Stimulated activated naive CD8-positive, alpha-beta T cell treated with anti-CD3 and anti-CD28 coated beads, Interleukin-15, Interleukin-2, amounts not matched to agents 100 U/mL and 50 U/mL, for 24 hours (primary cell): ENCODE measurements at places on chromosomes 3 and 15.

DNA sequence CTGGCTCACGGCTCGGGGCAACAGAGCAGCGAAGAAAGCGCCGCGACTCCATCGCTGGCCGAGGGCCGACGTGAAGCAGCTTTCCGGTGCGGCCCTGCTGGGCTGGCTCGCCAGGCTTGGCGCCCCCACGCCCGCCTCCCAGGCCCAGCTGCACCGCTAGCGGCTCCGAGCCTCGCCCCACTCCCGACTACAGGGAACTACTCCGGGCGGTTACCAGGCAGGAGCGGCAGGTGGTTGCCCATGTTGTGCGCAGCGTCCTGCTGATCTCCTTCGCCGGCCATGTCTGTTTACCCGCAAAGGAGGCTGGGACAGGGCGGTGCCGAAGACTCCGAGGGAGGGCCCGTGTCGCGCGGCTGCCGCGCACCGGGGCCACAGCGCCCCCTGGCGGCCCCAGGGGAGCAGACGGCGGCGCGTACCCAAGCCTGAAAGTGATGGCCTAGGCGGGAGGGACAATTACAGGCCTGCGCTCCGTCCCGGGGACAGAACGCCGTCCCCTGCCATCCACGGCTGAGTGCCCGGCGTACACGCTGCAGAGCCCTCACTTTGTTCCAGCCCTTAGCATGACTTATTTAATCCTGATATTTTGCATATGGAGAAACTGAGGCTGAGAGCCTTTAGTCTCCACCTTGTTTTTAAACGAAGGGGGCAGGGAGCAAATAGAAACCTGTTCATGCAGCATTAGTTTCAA lies at the start of gene CRBN:
CRBN (minus strand) TSS at position 285 of the 688 bp plus-strand sequence; CDS start at position 281, 4 bp downstream.
- DNase-seq, result peak; percentile 88

DNA sequence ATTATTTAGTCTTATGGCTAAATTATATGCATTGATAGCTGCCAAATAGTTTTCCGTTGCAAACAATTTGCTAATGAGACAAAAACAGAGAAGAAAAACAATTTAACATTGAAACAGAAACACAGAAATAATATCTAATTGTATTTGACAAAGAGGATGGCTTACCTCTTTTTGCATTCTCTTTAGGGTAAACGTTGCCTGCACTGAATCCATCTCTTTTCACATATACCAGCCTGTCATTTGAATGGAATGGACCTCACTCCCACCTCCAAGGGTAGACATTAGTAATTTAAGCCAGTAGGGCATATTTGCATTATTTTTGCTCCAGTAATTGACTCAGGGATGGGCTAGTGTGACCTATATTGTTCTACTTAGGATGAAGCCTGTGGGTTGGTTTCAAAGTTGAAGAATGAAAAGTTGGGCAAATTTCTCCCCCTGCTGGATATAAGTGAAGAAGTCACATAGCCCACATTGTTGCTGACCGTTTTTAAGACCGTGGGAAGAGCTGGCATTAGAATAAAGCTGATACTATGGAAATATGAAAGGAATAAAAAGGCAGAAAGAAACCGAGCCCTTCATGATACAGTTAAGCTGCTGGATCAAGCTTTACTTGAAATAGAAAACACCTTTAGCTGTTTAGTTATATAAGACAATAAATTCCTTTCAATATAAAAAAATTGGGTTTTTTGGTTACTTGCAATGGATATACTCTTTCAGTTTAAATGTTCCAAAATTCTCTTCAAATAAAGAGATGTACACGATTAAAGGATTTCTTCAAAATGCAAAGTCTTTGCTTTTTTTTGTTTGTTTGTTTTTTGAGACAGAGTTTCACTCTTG lies 26.9 kb downstream of the PIERCE2 start:
- no peak for DNase-seq

DNA sequence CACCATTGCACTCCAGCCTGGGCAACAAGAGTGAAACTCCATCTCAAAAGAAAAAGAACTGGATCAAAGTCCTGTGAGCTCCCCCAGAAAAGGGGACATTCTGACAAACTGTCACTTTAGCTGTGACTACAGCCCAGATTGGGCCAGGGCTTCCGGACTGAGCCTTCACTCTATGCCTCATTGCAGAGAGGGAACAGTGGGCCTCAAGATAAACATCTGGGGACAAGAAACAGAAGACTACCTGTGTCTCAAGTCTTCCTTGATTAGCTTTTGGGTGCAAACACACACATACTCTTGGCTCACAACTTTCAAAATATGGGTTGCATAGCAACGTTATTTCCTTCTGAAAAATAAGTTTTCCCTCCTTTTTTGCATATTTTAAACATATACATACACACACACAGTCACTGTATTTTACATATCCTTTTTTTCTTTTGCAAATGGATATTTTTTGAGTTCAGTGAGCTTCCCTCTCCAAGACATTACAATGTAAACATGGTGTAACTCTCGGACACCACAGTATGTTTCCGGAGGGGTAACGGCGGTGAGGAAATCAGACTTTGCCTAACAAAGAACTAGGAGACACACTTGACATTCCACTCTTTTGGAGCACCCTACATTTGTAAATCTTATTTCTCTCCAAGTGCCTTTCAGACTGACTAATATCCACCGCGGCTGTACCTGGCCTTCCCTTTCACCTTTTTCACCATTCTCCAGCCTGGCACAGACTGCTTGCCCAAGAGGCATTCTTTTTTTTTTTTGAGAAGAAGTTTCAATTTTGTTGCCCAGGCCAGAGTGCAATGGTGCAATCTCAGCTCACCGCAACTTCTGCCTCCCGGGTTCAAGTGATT lies 3.5 kb downstream of the TKT start:
- no peak for DNase-seq

DNA sequence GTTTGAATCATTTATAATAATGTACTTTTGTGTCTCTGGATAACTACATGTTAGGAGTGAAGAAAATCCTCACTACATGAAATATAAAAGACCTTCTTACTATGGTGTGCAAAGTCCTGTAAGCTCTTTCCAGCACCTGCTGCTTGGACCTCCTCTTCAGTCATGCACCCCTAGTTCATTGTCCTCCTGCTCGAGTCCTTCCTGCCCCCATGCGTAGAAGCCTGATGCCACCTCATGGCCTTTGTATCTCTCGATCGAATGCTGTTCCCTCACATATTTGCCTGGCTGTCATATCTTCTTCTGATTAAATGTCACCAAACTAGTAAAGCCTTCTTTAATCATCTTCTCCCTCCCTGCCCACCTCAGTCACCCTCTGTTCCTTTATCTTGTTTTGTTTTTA lies 49.9 kb upstream of the SUCLG2 start:
- no peak for DNase-seq

- peak; percentile 9 for DNase-seq
These were observed 16.0 kb upstream of the PCOLCE2 start for GRCh38 chr3:142904639-142905436.

DNA sequence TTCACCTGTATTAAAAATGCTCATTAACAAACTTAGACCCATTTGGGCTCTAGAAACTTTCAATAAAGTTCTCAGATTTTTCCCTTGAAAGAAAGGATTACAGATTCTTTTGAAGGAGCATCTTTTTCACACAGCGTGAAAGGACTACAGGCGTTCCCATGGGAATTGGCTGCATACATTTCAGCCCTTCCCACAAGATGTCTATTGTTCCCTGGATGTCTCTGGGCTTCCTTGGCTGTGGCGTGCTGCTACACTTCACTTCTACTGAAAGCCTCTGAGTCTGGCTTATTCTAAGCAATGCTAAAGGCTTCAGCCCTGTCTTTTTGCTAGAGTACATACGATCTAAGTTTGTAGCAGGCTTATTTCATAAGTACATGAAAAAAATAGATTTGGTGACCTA lies 1.4 kb downstream of the VEPH1 start:
- no peak for DNase-seq

DNA sequence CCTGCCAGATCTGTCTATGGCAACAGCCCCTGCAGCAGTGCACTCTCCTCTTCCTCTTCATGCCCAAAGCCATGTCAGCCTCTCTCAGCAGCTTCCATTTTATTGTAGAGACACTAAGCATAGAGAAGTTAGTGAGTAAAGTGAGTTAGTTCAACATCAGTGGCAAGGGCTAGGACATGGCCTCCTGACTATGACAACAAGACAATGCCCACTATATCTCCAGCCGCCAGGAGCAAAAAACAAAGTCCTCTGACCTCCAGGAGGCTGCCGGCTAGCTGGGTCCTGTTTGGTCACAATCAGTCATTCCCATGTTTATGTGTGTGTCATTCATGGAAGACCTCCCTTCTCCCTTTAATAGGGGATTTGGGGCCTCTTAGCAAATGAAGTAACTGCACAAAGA lies 14.9 kb downstream of the NR1I2 start:
- DNase-seq, result no peak

DNA sequence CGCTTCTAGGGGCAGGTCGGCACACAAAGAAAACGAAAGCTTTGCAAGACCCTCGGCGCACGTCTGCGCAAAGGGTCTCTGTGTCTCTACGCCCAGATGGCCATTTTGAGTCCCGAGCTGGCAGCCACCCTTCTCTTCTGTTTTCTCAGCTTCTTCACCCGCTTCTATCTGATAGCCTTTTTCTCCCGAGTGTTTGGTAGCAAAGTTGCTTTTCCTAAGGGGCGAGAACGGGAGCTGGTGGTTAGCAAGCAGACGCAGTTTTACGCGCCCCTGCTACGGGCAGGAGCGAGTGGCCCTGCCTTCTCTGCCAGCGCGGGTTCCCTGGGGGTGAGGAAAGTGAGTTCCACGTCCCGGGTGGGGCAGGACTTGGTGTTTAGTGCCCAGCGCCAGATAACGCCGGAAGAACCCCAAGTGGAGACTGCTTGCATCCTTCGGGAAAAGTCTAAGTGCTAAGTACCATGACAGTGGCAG lies 2.9 kb upstream of the MKRN2 start:
- peak; percentile 38 for DNase-seq

DNA sequence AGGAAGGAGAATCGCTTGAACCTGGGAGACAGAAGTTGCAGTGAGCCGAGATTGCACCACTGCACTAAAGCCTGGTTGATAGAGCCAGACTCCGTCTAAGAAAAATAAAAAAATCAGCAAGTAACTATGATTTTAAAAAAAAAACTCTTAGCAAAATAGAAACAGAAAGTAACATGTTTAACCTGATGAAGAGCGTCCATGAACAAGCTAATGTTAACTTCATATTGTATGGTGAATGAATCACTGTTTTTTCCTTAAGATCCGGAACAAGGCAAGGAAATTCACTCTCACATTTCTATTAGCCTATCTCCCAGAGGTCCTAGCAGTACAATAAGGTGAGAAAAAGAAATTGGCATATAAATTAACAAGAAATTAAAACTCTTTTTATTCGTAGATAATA lies 69.0 kb downstream of the RFX7 start:
- DNase-seq, result no peak

DNA sequence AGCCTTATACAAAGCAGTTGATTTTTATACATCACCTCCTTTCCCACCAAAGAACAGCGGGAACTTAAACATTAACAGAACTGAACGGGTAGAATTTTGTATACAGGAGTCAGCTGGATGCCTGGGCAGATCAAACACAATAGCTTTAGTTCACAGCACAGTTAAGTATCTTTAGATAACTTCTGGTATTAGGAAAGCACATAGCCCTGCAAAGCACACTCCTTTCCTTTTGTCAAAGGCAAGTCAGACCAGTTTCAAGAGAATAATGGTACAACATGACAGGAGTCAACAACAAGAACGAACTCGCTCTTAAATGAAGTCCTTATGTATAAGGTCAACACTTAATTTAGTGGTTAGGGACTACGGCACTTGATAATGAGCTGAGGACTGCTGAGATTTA lies 26.3 kb downstream of the ABCC5 start:
- no peak for DNase-seq

- DNase-seq, result no peak
These were observed 550.5 kb upstream of the AGTR1 start for GRCh38 chr3:148146947-148147826.

- no peak for DNase-seq
These were observed 39.3 kb downstream of the NFKBIZ start for GRCh38 chr3:101888653-101889052.
